ENCODE measurements at places on chromosomes 3 and 15.

GRCh38 chr3:98233468-98233867, 30.6 kb upstream of the OR5H6 start:
- DNase-seq: no peak

DNA sequence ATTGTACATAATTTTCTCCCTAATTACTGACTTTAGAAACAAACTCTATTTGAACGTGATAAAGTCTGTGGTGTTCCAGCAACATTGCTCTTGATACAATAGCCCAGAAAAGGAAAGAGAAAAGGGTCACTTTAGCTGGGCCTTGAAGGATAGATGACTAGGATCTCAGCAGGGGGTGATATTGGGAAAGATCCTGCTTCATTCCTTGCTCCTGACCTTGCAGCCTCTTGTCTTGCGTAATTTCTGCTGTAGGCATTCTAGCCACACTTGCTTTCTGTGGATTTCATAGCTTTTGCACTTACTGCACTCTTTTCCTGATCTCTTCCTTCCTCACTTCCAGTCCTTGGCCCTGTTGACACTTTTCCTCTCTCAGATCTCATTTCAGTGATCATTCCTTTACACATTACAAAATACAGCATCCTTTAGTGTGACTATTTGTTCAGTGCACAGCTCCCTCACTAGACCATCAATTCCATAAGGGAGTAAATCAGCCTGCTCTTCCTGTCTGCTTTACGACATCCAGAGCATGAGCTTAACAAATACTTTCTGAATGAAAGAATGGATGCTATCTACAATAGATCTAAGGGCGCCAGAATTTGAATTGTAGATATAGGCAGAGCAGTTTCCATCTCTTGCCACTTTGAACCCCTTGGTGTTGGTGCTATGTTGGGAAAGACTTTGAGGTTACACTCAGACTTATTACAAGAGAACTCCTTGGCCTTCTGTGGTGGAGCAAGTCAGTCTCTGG, 559.6 kb upstream of the MDFIC2 start:
- peak; percentile 97 for DNase-seq

DNA sequence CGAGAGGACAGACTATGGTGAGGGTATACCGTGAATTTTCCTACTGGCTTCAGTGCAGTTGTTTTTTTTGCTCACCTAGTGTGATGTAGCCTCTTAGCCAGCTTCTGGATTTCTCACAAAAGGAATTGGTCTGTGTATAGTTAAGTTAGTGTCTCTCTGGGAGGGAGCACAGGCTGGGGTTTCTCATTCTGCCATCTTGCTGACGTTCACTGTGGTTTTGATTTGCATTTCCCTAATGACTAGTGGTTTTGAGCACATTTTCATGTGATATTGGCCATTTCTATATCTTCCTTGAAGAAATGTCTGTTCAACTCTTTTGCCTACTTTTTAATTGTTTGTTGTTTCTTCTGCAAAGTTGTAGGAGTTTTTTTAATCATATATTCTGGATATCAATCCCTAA, 2.2 kb upstream of the CD86 start:
- DNase-seq: no peak

DNA sequence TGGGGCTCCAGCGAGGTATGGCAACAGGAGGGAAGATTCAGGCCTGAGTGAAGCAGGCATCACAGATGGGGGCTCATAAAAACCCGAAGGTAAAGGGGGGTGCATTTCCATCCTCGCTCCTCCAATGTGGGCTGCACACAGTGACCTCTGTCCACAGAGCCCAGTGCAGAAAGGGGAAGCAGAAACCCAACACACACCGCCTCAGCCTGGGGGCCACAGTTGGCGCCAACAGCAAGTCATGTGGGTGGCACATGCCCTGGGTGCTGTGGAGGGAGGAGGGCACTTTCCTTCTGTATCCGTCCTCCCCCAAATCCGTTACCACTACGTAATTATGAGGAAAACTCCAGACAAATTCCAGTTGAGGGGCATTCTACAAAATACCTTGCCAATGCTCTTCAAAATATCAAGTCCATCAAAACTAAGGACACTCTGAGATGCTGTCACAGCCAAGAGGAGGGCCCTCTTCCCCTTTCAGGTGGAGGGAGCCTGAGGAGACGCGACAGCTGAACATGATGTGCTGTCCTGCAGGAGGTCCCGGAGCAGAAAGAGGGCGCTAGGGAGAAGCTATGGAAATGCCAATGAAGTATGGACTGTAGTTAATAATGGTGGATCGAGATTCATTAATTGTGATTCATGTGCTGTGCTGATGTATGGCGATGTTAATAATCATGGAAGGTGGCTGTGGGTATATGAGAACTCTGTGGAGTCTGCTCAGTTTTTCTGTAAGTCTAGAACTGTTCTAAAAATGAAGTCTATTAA, 16.4 kb downstream of the APBA2 start:
- DNase-seq: no peak

- no peak for DNase-seq
Measured at GRCh38 chr15:48325400-48325799, 5.8 kb upstream of the DUT start.

GRCh38 chr15:67030036-67030762, 35.2 kb upstream of the SMAD3 start:
- DNase-seq: no peak

DNA sequence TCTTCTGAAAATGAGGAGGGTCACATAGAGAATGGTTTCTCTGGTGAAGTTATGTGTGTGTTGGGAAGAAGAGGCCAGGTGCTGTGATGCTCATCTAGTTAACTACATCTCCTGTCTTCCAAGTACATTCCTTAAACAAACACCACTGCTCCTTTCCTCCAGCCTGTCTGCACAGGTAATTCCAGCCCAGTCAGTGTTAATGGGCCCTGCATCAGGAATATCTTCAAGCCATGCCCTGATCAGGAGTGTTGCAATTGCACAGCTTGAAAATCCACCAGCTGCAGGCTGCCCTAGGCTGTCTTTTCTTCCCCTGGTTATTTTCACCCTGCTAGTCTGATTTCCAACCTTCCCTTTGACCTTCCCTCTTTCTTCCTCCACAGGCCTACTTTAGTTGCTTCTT, 41.9 kb upstream of the LMOD3 start:
- no peak for DNase-seq

DNA sequence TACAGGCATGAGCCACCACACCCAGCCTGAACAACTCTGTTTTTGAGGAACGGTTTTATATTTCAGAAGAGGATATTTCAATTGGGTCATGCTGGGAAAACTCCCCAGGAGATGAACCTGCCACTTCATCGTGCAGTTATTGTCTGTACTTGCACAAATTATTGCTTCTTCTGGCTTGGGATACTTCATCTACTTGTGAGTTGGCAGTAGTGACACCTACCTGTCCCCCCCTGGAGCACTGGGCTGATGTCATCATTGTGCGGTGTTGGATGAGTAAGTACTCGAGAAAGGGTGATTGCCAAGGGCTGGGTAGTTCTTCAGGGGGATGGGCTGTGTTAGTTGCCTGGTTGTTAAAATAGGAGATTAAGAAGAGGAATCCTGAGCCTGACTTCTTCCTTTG, 85.1 kb upstream of the SAMMSON start:
- peak; percentile 57 for DNase-seq

DNA sequence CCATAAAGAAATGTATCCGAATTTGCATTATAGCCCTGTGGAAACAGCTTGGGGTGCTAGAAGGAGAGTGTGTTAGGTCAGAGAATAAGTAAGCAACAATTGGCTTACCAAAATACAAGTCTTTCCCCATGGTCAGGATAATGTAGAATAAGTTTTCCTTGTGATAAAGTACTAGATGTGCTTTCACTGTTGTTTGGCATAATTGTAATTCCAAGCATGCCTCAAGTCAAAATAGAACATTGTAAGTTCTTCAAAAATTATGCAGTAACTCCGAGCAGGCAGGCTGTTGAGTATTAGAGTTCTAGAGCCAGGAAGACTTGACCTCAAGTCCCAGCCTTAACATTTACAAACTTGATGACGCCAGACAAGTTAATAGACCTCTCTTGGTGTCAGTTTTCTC, 242.0 kb downstream of the TUSC7 start:
- peak; percentile 1 for DNase-seq

- no peak for DNase-seq
Measured at GRCh38 chr3:106570426-106570825, 701.6 kb upstream of the CBLB start.

- peak; percentile 3 for DNase-seq
Measured at GRCh38 chr3:158456114-158456513, 114.9 kb upstream of the MLF1 start.

DNA sequence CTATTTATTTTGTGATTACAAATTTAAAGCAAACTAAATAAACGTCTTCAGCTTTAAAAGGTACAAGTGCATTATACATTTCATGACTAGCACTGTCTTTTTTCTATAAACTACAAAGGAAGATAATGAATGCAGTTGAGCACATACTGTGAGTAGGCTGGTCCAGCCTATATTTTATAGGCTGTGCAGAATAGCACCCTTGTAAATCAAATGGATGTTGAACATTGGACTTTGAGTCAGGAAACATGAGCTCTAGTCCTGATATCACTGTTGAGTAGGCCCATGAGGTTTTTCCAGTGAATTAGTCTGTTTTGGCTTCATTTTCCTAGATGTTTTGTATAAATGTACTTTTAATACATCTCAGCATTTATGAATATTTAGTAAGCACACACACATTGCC, 447.3 kb upstream of the KCNMB2 start:
- no peak for DNase-seq

GRCh38 chr3:138389841-138390581, 41.6 kb downstream of the MRAS start:
- DNase-seq: peak; percentile 96

DNA sequence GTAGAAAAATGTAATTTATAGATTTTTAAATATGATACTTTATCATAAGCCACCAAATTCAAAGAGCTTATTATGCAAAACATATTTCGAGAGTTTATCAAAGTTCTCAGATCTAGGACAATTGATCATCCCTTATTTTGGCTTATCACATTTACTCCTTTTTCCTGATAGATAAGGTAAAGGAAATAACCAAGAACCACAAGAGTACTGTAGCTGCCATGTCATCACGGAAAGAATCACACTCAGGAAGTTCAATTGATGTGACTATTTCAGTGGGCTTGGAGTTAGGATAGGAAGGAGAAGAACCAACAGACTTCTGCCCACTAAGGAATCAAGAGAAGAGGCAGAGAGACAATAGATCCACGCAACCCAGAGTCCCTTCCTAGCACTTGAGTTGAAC, 142.7 kb upstream of the TMCO5A start:
- DNase-seq: no peak

GRCh38 chr3:45207446-45207845, 18.6 kb downstream of the TMEM158 start:
- no peak for DNase-seq

DNA sequence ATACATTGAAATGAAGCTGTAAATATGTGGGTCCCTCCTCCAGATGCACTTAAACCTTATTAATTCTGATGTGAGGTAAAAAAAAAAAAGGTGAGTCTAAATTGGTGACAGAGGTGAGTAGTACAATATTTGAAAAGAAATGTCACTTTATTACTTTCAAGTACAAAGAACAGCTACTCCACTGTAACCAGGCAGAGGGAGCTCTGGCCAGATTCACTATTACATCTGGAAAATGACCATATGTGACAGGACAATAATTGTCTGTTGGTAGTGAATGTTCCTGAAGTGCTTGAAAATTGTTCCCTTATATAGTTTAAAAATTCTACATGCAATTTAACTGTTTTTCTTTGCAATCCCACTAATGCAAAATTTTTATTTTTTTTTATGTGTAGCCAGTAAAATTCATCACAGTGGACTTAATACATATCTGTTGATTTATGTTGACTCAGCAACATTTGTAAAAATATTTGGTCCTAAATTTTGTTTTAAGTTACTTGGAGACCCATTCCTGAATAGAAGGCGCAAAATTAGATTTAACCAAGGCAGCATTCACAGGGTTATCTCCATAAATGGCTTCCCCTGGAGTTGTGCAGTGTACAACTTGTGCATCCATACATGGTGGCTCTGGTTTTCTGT, 231.9 kb upstream of the TBC1D5 start:
- DNase-seq: no peak

DNA sequence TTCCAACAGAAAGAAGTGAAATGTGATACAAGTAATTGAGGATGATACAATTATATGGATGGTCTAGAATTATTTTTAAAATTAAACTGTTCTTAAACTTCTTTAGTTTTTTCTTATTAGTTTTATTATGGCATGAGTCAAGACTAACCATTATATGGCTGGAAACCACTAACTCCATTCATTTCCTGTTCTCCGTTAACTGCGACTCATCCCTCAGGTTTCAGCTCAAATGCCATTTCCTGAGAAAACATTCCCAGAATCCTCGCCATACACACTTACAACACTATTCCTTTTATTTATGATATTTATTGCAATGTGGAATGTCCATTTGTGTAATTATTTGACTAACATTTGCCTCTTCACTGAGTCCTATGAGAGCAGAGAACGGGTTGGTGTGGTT, 394.1 kb downstream of the SOX2 start:
- peak; percentile 73 for DNase-seq

DNA sequence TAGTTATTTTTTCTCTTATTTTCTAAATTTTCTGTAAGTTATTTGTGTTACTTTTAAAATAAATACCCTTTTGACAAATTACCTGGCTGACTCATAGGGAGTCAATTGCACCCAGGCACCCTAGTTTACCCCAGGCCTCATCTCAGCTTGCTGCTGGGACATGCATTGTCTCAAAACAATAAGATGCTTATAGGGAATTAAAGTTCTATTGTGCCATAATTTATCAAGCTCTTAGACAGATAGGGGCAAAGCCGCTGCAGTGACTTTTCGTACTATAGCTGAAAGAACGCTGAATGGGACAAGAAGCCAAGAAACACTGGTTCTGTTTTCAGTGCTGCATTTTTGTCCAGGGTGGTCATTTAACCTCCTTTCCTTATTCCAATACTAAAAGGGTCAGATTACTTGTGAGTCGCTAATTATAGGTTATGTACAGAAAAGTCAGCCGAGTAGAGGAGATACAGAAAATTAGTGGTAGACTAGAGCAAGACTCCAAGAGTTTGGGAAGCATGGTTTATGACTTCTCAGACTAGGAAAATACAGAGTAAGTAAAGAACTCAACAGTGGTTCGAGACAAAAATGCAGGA, 50.3 kb downstream of the EXD1 start:
- no peak for DNase-seq

GRCh38 chr15:24848050-24848449, 106.7 kb upstream of the SNRPN start:
- DNase-seq: no peak

GRCh38 chr3:126180477-126181397, at the start of gene ALDH1L1:
ALDH1L1 (minus strand) TSS chr3:126180586; CDS start chr3:126160979, 19,607 bp downstream.
- DNase-seq: peak; percentile 79

GRCh38 chr3:103470498-103470897, 1035.7 kb downstream of the ZPLD1 start:
- DNase-seq: no peak

- no peak for DNase-seq
Measured at GRCh38 chr15:69518806-69519205, 66.2 kb downstream of the RPLP1 start.

DNA sequence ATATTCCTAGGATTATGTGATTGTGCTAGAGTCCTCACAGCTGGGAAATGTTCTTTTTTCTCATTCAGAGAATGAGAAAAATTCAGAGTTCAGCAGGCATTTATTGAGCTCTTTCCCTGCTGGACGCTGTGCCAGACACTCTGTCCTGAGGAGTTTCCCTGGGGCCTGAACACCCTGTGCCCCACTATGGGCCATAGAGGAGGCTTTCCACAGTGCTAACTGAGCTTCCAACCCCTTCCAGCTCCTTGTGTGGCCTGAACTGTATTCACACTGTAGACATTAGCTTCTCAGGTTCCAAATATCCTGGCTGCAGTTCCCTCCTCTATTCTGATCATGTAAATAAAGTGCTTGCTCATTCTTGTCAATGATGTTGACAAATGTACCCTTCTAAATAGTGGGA, 10.0 kb downstream of the ABHD2 start:
- DNase-seq: no peak

All from renal cortical epithelial cell (primary cell).